ENCODE measurements at places on chromosomes 16 and 17.

- DNase-seq = no peak
Observed at GRCh38 chr17:73938706-73939105, 264.8 kb upstream of the RPL38 start.

GRCh38 chr16:74480150-74481029 lies 59.1 kb upstream of the CLEC18B start:
- no peak for DNase-seq

DNA sequence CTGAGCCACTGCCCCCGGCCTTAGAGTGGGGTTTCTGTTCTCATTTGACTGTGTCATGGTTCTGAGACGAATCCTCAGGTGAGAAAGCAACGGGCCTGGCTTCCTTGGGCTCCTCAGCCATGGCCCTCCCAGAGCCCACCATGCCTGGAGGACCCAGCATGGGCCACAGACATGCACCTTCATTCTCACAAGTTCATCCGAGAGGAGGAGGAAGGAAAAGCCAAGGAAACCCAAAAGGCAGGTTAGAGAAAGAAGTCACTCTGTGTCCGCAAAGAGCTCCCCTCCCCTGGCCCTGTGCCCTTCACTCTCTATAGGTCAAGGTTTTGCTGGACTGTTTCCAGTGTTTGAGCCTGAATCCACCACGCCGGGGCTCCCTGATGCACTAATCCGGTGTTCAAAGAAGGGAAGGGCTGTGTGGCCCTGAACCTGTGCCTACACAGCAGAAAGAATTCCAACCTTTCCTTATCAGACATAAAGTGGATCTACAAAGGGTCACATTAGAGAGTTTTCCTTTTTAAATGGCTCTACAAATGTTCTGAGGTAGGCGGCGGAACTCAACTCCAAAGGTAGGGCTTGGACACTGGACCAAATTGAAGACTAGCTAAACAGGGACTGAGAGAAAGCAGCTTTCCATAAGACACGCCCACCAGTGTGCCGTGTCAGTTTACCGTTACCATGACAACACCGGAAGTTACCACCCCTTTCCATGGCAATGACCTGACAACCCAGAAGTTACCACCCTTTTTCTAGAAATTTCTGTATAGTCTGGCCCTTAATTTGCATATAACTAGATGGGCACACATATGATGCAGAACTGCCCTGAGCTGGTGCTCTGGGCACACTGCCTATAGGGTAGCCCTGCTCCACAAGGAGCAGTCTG lies 15.9 kb upstream of the PECAM1 start:
- DNase-seq = no peak

- DNase-seq = no peak
Observed at GRCh38 chr16:55482056-55482455, 3.1 kb downstream of the MMP2 start.

DNA sequence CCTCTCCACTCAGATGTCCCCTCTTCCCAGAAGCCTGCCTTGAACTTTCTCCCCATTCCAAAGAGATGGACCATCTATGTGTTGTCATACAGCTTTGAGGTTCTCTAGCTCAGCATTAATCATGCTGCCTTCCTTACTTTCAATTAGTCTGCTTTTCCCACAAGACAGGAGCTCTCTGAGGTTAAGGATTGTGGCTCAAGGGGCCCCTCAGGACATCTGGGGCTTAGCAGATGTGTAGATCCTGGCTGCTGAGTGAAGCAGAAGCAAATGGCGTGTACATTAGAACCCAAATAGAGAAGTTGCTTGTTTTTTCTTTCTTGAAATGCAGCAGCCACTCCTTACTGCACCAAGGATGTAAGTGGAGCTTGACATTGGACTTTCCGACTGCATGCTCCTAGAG lies 330.5 kb upstream of the TNRC6C start:
- DNase-seq = no peak

- peak; percentile 77 for DNase-seq
Observed at GRCh38 chr17:74779948-74780400, 3.8 kb upstream of the NAT9 start.

DNA sequence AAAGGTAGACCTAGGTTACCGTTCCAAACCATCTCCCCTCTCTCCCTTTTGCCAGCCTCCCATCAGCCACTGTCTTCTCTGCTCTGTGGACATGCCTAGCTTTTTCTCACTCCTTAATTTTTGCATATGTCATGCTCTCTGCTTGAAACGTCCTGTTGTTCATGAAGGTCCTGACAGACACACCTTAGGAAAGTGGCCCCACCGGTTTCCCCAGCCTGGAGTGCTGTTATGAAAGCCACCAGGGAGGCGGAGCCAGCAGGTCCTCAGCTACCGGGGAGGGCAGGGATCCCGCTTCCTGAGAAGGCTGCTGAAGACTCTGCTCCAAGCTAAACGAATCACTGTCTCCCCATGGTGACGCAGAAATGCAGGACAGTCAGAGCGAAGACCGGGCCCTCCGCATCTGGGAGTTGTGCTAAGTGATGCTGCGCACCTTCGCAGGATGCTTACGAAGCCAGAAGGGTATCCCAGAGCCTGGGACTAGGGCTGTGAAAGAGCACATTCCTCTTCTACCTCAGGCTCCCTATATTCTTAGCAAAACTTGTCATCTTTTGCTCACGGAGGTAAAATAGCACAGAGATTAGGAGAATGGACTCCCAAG lies 2.3 kb upstream of the SLC16A11 start:
- DNase-seq = peak; percentile 38

- no peak for DNase-seq
Observed at GRCh38 chr16:21260870-21261791, 17.0 kb downstream of the CRYM start.

GRCh38 chr17:52979921-52980320 lies 821.4 kb upstream of the CA10 start:
- no peak for DNase-seq

GRCh38 chr17:44912763-44913544 lies 2.3 kb downstream of the GFAP start:
- DNase-seq = no peak

- DNase-seq = no peak
Observed at GRCh38 chr16:79348521-79349306, 251.8 kb downstream of the MAF start.

- DNase-seq = no peak
Observed at GRCh38 chr17:1040216-1040600, 43.3 kb downstream of the TIMM22 start.

GRCh38 chr17:74392848-74393247 lies 25.5 kb downstream of the GPR142 start:
- DNase-seq = no peak

DNA sequence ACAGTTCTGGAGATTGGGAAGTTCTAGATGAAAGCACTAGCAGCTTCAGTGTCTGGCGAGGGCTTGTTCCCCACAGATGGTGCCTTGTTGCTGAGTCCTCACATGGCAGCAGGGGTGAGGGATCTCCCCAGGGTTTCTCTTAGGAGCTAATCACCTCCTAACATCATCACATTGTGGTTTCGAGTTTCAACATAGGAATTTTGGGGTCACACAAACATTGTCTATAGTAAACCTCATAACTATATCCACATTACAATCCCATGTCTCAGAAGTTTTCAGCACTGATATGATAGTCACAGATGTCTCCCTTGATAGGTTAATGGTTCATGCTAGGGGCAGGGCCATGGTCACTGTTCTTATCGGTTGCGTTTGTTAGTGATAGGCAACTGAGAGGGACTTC lies 13.8 kb downstream of the CLUAP1 start:
- DNase-seq = no peak

GRCh38 chr17:57104461-57105175 lies 19.6 kb downstream of the AKAP1 start:
- DNase-seq = no peak

- DNase-seq = no peak
Observed at GRCh38 chr17:37518826-37519225, 29.1 kb downstream of the DUSP14 start.

DNA sequence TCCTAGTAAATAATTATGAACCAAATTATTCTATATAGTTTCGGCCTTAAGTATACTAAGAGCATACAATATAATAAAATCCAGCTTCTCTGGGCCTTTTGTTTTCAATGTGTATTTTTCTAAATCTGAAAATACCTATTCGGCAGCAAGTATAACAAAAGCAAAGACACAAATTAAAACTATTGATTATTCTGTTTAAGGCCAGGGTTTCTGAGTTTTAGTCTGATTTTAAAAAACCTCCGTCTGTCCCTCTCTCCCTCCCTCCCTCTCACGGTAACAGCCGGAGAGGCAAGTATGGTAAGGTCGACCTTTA lies 1.5 kb downstream of the TOB1 start:
- no peak for DNase-seq

DNA sequence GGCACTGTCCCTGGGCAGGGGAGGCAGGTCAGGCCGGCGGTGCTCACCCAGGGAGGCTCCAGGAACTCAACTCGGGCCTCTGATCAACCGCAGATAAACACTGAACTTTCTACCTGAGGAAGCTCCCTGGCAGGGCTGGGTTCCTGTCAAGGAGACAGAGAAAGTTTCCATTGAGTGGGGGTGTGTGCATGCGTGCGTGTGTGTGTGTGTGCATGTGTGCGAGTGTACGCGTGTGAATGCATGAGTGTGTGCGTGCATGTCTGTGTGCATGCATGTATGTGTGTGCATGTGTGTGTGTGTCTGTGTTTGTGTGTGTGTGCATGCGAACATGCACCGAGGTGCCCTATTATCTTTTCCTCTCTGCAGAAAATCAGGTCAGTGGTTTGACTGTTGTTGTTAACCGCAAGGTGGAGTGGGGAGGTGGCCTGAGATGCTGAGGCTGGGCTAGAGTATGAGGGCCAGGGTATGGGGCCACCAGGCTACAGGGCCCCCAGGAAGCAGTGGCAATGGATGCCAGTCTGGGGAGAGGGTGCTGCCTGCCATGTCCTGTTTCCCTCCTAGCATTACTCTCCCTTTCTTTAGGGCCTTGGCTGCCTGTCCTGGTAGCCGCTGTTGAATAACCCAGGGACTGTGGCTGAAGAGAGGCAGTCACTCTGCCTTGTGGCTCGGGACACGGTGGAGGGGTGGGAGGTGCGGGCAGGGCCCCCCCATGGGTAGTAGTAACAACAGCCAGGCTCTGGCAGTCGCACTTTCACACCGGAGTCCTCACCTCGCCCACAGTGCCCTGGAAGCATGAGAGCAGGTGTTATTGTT lies 24.0 kb downstream of the CCR7 start:
- peak; percentile 82 for DNase-seq

- DNase-seq = no peak
Observed at GRCh38 chr17:66822009-66822408, 12.9 kb upstream of the CACNG5 start.

DNA sequence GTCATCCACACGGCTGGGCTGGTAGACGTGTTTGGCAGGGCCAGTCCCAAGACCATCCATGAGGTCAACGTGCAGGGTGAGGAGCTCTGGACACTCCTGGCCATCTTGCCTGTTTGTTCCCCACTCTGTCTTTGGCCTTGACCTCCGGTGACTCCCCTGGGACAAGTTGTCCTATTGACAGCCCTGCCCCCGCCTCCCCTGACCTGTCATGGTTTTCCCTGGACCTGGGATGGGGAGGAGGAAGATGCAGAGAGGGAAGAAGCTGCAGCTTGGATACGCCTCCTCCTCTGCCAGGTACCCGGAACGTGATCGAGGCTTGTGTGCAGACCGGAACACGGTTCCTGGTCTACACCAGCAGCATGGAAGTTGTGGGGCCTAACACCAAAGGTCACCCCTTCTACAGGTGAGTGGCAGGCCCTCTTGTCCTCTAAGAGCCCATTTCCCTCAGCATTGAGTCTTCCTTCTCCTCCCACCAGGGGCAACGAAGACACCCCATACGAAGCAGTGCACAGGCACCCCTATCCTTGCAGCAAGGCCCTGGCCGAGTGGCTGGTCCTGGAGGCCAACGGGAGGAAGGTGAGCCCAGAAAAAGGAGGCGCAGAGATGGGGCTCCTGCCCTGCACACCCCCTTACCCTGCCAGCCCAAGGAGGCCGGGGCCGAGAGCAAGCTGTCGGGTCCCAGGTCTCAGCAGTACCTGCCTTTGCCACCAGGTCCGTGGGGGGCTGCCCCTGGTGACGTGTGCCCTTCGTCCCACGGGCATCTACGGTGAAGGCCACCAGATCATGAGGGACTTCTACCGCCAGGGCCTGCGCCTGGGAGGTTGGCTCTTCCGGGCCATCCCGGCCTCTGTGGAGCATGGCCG lies 1.4 kb downstream of the HSD3B7 start:
- DNase-seq = no peak

DNA sequence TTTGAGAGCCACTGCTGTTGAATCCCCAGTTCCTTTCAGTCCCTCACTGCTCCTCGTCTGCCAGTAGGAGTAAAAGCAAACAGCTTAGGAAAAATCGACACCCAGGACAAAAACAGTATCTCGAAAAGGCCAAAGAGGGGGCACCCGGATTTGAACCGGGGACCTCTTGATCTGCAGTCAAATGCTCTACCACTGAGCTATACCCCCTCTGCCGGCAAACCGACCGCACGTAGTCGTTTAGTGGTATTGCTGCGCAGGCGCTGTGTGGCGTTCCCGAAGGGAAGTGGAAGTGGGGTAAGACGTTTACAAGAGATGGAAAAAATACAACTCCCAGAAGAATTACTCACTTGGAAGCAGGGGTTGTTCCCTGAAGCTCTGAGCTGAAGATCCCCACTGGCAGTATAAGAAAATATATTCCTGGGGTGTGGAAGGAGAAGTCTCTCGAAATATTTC lies 2.2 kb upstream of the PLXDC1 start:
- peak; percentile 86 for DNase-seq

DNA sequence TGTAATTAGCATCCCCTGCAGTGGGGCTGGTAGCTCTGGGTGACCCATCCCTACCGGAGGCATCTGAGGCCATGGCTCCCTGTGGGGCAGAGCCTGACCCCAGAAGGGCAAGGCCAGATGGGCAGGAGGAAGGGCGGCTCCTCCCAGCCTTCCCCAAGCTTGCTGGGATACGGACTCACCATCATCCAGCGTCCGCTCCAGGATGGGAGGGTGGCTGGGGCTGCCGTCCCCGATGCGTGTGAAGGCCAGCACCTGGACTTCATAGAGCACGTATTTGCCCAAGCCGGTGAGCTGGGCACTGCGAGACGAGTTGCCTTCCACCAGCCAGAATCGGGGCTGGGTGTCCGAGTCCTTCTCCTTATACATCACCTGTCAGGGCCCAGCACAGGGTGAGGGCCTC lies 81.6 kb upstream of the CDC42EP4 start:
- DNase-seq = no peak

DNA sequence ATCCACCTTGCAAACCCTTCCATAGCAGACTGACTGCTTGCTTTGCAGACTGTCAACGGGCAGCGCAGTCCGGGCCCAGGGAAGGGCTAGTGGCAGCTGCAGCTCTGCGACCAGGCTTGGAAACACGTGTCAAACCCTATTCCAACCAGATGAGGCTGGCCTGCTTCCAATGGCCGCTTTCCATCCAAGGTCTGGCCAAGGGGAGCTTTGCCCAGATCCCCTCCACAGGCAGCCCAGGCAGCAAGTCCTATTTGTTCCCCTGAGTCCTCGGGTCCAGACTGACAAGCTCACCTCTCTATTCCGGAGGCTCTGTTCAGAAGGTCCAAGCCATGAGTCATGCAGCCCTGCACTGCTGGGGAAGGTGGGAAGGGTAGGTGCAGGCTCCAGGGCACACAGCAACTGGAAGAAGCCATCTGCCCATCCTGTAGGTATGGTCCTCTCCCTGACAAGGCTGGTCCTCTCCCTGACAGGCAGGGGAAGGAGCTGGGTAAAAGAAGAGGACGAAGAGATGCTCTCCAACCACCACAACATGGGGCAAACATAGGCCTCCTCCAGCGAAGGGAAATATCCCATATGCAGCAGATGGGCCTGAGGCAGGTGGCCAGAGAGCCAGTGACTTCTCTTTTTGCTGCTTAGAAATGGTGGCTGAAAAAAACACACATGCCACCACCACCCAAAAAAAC lies 22.6 kb upstream of the AXIN2 start:
- DNase-seq = no peak

Measured in T-helper 2 cell treated with Interferon-gamma antibody and Interleukin-4, amounts not matched to agents 5 μg/mL and 100 μg/mL, for 36 hours (primary cell).